ENCODE measurements at places on chromosomes 3 and 15. TPM values are rescaled to one million over a fixed set of nuclear protein-coding genes. Genes with fewer than 3 reads are reported as not detected.

PLIN1 gene
- not detected for polyA plus RNA-seq

GOLGA6L7 gene
- polyA plus RNA-seq, result not detected

KBTBD13 gene
- not detected for polyA plus RNA-seq

PLEKHO2 gene
- 32.3 TPM for polyA plus RNA-seq

DNA sequence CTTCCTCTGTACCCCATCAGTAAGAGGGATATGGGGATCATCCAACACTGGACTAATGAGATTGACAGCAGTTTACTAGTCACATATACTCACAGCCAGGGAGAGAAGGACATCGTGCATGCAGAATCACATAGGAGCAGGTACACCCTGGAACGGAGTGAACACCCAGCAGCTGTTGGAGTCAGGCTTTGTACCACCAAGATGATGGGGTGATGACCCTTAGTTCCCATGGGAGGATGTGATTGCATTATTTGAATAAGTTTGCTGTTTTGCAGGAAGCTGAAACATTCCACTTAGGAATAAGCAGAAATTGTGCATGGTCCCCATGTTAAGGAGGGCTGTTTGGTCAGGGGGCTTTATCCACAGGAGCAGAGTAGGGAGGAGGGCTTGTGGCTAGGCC lies 482.7 kb upstream of the PDZRN3 start:
- no peaks in the 10 kb centered on the region for H3K36me3 ChIP-seq
- no peak overlapping the region for H3K4me3 ChIP-seq
- H3K4me1 ChIP-seq, result no peaks in the 10 kb centered on the region

DNA sequence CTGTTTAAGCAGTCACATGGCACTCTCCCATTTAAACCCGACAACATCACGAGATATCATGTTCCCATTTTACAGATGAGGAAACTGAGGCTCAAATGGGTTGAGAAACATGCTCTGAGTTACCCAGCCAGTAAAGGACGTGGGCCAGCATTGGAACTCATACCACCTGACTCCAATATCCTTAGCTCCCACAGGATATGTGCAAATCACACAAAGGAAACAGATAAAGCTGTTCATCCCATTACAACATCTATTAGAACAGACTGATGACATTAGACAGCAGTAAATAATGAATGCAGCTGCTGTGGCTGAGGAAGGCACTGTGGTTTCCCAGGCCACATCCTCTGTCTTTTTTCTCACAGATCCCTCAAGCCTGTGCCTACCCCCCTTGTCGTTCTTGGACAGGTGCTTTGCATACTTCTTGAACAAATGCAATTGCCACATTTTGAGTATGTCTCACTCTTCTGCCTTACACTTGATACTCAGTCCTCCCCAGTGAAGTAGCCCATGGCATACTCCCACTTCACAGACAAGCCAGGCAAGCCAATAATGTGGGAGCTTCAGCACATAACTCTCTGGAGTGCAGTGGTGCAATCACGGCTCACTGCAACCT lies 17.7 kb downstream of the FRMD4B start:
- no peak overlapping the region for H3K4me3 ChIP-seq
- H3K27me3 ChIP-seq, result no peaks in the 10 kb centered on the region
- DNase-seq, result no peak
- H3K4me1 ChIP-seq, result peaks cover 37% of the 10 kb centered on the region
- H3K27ac ChIP-seq, result no peak overlapping the region

DNA sequence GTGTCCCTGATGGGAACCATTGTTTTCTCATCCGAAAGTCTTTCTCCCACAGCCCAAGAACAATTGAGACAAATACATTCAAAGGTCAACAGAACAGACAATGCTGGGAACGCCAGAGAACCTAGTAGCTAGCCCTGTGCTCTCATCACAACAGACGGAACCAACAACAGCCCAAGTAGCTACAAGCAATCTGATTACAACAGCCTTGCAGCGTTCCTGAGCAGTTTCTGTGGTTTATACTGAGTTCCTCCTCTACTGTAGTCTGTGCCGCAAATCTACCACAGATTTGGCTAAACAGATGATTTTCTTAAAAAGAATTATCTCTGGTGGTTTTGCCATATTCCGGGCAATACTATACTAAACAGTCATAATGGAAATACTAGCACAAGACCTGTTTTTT lies 435.6 kb downstream of the MECOM start:
- 0 out of 2 replicates have a peak overlapping the region, but pooled peaks have one; percentile 20 for H3K4me3 ChIP-seq
- peak overlapping the region; percentile 38 for H3K27ac ChIP-seq
- H3K27me3 ChIP-seq, result no peaks in the 10 kb centered on the region
- peaks cover 19% of the 10 kb centered on the region for H3K4me1 ChIP-seq
- H3K36me3 ChIP-seq, result no peaks in the 10 kb centered on the region
- DNase-seq, result peak; percentile 85

GRCh38 chr3:45087155-45087554 lies 59.0 kb downstream of the CDCP1 start:
- DNase-seq, result no peak
- H3K36me3 ChIP-seq, result no peaks in the 10 kb centered on the region
- H3K4me3 ChIP-seq, result no peak overlapping the region
- no peaks in the 10 kb centered on the region for H3K27me3 ChIP-seq

DNA sequence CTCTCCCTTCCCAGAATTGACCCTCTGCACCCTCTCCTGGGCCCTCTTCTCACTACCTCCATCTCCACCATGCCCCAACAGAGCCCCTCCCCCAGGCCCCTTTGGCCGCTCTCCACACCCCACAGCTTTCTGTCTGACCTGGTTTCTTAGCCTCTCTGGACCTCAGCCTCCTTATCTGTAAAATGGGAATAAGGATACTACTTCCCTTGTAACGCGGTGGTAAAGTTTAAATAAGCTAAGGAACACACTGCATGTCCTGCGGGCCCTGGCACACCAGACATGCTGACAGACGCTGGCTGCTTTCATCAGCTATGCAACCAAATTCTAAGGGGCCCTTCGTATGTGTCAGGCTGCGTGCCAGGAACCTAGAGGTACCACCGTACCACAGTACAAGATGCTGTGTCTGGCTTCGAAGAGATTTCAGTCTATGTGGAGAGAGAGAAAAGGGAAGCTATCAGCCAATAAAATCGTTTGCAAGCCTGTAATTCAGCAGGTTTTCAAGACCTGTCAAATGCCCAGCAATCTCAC lies 777 bp upstream of the SLC51A start:
- H3K36me3 ChIP-seq, result no peaks in the 10 kb centered on the region
- H3K4me3 ChIP-seq, result no peak overlapping the region
- H3K27me3 ChIP-seq, result no peaks in the 10 kb centered on the region

GRCh38 chr3:16884084-16884747 lies 539 bp upstream of the PLCL2 start:
- H3K36me3 ChIP-seq, result no peaks in the 10 kb centered on the region
- peak; percentile 51 for DNase-seq
- no peaks in the 10 kb centered on the region for H3K27me3 ChIP-seq
- H3K4me1 ChIP-seq, result peaks cover 10% of the 10 kb centered on the region
- H3K4me3 ChIP-seq, result peak overlapping the region; percentile 76
- no peak overlapping the region for H3K27ac ChIP-seq

DNA sequence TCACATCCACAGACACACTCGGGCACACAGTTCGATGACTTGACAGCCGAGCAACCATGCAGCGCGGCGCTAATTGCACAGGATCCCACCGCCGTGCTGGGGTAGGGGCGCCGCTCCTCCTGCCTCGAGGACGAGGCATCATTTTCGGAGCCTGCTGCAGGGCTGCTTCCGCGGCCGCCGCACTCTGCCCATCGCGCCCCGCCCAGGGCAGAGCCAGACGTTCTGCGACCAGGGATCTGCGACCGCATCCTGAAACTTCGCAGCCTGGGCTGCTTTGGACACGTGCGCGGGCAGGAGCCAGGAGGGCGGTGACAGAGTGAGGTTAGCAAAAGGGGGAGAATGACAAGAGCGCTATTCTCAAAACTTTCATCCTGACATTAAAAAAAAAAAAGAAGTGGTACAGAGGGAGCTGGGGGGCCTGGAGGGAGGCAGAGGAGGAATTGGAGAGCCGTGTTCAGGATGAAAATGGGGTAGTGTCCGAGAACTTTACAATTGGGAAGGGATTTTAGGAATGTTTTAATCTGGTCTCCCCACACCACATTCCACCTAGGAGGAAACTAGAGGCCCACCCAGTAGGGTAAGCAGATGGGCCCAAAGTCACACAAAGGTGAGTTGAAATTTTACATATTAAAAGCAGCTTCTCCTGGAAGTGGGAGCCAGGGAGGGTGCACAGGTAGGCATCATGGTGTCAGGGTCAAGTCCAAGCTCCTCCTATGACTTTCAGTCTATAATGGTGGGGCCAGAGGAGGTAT lies 15.9 kb downstream of the IGDCC3 start:
- no peaks in the 10 kb centered on the region for H3K4me1 ChIP-seq
- no peaks in the 10 kb centered on the region for H3K36me3 ChIP-seq
- H3K27ac ChIP-seq, result no peak overlapping the region
- no peak for DNase-seq
- no peak overlapping the region for H3K4me3 ChIP-seq

DNA sequence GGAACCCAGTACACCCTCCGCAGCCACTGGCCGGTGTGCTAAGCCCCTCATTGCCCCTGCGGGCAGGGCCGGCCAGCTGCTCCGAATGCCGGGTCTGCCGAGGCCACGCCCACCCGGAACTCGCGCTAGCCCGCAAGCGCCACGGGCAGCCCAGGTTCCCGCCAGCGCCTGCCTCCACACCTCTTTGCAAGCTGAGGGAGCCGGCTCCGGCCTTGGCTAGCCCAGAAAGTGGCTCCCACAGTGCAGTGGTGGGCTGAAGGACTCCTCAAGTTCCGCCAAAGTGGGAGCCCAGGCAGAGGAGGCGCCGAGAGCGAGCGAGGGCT lies 81.4 kb upstream of the BCHE start:
- no peak overlapping the region for H3K27ac ChIP-seq
- H3K27me3 ChIP-seq, result no peaks in the 10 kb centered on the region
- H3K4me1 ChIP-seq, result no peaks in the 10 kb centered on the region
- H3K4me3 ChIP-seq, result no peak overlapping the region
- H3K36me3 ChIP-seq, result no peaks in the 10 kb centered on the region

- no peaks in the 10 kb centered on the region for H3K36me3 ChIP-seq
- DNase-seq, result peak; percentile 72
- H3K27me3 ChIP-seq, result no peaks in the 10 kb centered on the region
- H3K27ac ChIP-seq, result peak overlapping the region; percentile 84
Measured at GRCh38 chr3:155870945-155871745, 695 bp downstream of the GMPS start.

DNA sequence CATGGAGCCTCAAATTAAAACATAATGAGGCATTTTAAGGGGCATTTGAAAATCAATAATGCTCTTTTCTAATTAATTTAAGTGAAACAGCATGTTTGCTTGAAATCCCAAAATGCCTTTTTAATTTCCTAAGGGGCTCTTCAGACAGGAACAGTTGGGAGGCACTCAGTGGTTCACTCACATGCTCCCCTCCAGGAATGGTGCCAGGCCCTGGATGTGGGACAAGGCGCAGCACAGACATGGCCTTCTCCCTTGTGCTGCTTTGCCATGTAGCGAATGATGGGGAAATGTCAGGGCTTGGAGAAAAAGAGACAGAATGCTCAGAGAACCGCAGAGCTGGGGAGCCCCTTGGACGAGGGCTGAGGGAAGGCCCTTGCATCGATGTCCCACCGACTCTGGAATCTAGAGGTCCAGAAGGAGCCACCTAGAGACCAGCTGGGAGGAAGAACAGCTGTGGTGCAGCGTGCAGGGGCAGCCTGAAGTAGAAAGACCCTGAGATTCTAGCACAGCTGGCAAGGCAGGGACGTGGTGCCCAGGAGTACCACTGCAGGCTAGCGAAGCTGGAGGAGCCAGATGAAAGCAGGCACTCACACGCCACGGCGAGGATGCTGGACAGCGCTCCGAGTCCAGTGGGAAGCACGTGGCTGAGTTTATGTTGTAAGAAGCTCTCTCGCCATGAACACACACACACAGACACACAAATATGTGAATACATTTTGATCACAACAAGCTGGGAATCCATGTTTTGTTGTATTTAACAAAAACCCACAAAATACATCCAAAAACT lies 27.0 kb downstream of the NSMCE3 start:
- no peak overlapping the region for H3K4me3 ChIP-seq
- no peaks in the 10 kb centered on the region for H3K4me1 ChIP-seq
- H3K36me3 ChIP-seq, result no peaks in the 10 kb centered on the region
- H3K27me3 ChIP-seq, result 0 out of 2 replicates have a peak, but pooled peaks cover 3% of the 10 kb centered on the region

DNA sequence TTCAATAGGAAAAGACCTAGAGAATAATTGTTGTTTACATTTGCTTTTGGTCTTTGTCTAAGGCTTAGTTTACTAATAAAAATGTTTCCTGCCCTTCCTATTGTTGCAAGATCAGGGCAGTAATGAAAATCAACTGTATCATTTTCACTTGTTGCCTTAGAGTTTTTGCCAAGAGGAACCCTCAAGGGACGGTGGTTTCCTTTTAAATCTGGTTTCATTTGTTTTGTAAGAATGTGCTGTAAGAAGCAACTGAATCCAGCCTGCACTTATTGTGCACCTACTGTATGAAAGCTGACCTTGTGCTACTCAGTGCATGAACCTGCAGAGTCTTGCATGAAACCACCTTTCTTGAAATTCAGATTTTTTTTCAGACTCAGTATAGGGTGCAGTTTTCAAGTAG lies 5.3 kb downstream of the IGF1R start:
- H3K27me3 ChIP-seq, result no peaks in the 10 kb centered on the region
- peak overlapping the region; percentile 86 for H3K4me3 ChIP-seq
- DNase-seq, result peak; percentile 57

GRCh38 chr15:47716516-47716915 lies 789 bp upstream of the SEMA6D start:
- DNase-seq, result no peak
- H3K36me3 ChIP-seq, result no peaks in the 10 kb centered on the region
- 0 out of 2 replicates have a peak, but pooled peaks cover 5% of the 10 kb centered on the region for H3K4me1 ChIP-seq
- no peaks in the 10 kb centered on the region for H3K27me3 ChIP-seq

DNA sequence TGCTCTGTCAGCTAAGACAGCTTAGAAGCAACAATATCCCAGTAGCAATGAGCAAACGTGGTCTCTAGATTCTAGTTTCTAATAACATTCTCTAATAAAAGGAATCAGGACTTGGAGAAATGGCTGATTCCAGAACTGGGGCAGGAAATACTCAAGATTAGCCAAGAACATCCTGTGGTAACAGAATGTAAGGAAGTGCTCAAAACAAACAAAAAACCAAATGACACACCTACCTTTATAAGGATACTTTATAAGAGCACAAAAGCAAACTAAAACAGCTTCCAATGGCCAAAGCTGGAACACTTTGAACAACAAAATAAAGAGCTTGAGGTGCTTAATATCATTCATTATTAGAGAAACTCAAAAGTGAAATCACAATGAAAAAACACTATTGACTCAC lies 33.1 kb upstream of the EIF5A2 start:
- H3K4me1 ChIP-seq, result no peaks in the 10 kb centered on the region
- no peak for DNase-seq
- no peak overlapping the region for H3K4me3 ChIP-seq
- no peak overlapping the region for H3K27ac ChIP-seq
- 0 out of 2 replicates have a peak, but pooled peaks cover 5% of the 10 kb centered on the region for H3K27me3 ChIP-seq
